ENCODE measurements at places on chromosomes 16 and 17.
A peak's percentile ranks its signal among the peaks of the same experiment; 100 is the strongest.

GRCh38 chr17:45228763-45229539, 7.3 kb downstream of the FMNL1 start:
- DNase-seq, result peak; percentile 91

DNA sequence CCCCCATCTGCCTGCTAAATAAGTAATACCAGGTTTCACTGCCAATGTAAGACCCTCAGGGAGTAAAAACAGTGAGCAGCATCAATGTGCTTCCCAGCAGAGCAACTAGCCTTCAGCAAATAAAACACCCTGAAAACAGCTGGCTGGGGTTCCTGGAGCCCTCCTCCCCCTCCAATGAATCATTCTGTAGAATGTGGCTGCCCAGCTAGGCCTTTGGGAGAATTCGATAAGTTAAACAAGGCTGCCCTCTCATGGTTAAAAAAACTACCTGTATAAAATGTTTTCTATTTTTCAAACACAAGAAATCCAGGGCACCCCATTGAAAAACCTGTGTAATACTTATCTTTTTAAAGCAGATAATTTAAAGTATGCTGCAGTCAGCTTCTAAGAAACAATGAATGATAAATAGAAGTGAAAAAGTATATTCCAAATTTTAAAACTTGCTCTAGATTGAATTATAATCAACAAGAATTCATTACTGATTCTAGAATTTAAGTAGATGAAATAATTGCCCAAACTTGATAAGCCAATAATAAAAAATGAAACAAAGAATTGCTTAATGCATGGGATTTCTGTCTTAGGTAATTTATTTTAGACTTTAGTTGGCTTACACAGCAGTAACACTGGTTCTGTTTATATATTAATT, 9.4 kb upstream of the TOM1L1 start:
- DNase-seq, result no peak

DNA sequence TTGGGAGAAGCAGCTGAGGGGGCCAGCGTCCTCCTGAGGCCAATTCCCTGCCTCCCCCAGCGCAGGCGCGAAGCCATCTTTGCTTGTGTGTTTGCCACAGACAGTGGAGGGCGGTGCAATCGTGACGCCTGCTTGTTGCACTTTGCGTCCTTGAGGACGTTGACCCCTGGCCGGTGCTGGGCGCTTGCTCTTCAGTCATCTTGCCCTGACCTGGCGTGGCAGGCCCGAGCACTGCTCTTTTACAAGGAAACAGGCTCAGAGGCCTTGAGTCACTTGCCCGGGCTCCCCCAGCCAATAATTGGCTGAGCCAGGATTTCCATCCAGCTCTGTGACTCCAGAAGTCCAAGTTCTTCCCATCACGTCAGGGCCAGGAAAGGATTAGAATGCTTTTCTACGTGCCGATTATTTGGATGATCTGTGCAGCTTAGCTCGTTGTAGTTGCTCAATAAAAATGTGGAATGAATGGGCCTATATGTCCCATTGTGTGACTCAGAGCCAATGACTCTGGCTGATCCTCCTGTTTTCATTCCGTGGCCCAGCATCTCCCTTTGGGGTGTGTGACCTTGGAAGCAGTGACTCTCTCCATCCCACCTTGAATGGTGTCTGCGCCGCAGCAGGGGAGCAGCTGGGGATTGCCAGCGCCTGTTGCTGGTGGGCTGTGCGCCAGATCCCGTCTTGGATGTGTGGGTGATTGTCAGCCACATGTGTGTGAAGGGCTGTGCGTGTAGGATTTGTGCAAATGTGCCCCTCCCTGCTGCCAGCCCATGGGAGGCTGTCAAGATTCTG, 214.1 kb downstream of the SEC14L1 start:
- no peak for DNase-seq

GRCh38 chr17:75876938-75877751, 1.2 kb downstream of the TRIM47 start:
- no peak for DNase-seq

DNA sequence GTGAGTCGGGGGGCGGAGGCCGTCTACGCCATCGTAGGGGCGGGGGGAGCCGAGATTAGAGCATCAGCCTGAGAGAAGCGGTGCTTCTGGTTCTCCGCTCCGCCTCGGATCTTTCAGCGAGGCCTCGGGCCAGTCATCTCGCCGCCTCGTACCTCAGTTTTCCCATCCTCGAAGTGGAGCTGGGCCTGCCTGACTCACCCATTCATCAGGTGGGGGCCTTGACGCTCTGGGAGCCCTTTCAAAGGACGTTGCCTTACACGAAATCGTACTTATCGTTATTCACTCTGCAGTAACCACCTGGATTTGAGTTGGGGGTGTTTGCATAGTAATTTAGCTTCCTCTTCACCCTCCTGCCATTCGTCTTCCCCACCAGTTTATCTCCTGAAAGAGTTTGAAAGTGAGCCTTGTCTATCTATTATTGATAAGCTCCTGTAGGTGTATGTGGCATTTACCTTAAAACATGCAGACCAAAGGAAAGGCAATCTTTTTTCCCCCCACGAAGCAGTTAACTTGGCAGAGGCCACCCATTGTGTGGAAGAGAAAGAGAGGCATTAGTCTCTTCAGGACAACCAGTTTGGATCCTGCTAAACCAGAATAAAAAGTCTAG, 674 bp downstream of the TAF15 start:
- no peak for DNase-seq

- no peak for DNase-seq
Measured at GRCh38 chr16:69589434-69590269, 23.9 kb downstream of the NFAT5 start.

GRCh38 chr16:1413684-1414531, 596 bp downstream of the UNKL start:
- peak; percentile 66 for DNase-seq

- no peak for DNase-seq
Measured at GRCh38 chr17:10089196-10089804, 109.1 kb downstream of the GAS7 start.

GRCh38 chr16:53094013-53094630, 39.3 kb downstream of the CHD9 start:
- peak; percentile 32 for DNase-seq

DNA sequence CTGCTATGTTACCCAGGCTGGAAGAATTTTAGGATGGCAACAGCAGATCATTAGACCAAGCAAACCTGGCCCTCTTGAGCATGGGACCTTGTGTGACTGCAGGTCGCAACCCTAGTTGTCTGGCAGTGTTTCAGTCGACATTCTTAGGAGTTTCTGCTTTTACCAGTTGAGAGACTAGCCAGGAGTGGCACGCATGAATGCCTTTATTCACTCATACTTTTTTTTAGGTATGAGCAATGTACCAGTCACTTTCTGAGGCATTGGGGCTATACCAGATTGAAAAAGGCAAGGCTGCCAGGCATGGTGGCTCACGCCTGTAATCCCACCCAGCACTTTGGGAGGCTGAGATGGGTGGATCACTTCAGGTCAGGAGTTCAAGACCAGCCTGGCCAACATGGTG, 28.2 kb upstream of the HAS3 start:
- DNase-seq, result no peak

DNA sequence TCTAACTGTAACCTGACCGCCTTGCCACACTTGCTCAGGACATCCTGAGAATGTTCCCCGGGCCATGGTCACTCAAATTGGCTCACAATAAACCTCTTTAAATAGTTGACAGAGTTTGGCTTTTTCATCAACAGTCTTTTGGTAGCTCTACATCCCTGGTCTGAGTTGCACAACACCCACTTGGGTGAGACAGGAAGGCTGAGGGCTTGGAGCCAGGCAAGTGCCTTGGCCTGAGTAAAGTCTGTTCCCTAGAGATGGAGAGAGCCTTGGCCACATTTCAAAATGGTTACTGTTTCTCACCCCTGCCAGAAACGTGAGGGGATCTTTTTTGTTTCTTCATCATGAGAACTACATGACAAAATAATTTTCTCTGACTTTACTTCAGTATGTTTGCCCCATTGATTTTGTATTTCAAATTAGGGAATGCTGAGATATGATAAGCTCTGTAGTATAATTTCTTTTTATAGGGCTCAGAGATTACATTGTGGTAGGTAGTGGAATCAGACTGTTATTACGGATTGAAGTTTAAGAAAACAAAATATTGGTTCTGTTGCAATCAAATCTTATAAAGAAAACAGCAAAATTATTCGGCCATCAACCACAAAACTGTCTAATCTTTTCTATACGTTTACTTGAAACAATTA, 53.9 kb upstream of the NETO2 start:
- no peak for DNase-seq

- DNase-seq, result no peak
Measured at GRCh38 chr16:29656688-29657523, 6.1 kb upstream of the SPN start.

- peak; percentile 21 for DNase-seq
Measured at GRCh38 chr17:34584805-34585416, 5.5 kb downstream of the TMEM132E start.

- DNase-seq, result no peak
Measured at GRCh38 chr16:23160574-23160973, 11.3 kb upstream of the USP31 start.

- no peak for DNase-seq
Measured at GRCh38 chr17:7262192-7262934, at the start of gene CLDN7. Gene CLDN7 (minus strand): TSS chr17:7262478. CDS start chr17:7262043, 435 bp downstream.

GRCh38 chr17:30308406-30308805, 16.7 kb upstream of the BLMH start:
- DNase-seq, result no peak

DNA sequence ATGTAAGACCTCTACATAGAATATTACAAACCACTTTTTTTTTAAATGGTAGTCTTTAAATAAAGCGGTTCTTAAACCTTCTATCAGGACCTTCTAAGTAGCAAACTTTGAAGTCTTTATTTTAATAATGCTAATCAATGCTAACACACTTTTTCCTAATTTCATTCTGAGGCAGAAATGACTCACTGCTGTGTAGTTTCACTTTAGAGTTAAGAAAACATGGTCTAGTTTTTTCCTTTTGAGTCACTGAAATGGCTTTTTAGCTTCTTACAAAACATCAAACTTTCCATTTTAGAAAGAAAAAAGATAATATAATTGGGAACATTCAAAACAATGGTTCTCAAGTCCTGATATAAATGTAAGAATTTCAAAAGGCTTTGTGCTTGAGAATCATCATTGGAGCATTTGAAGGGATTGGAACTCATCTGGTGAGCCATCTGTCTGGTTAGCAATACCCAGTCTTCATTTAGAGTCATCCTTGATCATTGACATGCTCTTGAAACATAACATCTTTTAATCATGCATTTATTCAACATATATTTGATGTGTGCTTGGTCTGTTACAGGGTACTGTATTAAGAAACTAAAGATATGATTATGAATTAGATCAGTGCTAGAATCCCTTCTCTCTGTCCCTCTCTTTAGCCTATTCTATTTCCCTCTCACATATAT, 258.3 kb upstream of the MON1B start:
- DNase-seq, result no peak

GRCh38 chr17:7888184-7888920, at the start of gene CHD3:
Gene CHD3 (plus strand): TSS chr17:7888789. CDS start chr17:7889001, 212 bp downstream.
- DNase-seq, result peak; percentile 52

DNA sequence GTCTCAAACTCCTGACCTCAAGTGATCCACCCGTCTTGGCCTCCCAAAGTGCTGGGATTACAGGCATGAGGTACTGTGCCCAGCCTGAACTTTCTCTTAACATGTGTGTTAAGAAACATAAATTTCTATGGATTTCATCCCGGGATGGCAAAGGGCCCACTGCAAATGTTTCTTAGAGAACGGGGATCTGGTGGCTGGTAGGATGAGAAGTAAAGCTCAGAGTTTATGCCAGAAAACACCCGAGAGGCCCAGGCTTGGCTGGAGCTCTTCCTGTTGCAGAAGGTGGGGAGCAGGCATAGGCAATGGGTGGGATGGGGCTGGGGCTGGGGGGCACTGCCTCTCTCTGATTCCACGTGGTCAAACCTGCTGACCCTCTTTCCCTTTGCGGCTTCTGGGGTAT, 5.6 kb upstream of the CARHSP1 start:
- DNase-seq, result no peak
